Calu3 (cell line): ENCODE measurements at places on chromosomes 16 and 17. TPM values are rescaled to one million over a fixed set of nuclear protein-coding genes. Genes with fewer than 3 reads are reported as not detected.

The SULT1A2 gene
- 1.9 and 2.5 TPM in 2 replicates for total RNA-seq

- peak within 1 kb of the TSS; percentile 46 for H3K27ac ChIP-seq
- peak; percentile 65 for DNase-seq
- H3K27me3 ChIP-seq: no peaks in the 10 kb centered on the region
- H3K4me3 ChIP-seq: peak within 1 kb of the TSS; percentile 82
- peaks cover 31% of the 10 kb centered on the region for H3K36me3 ChIP-seq
- H3K4me1 ChIP-seq: peaks cover 35% of the 10 kb centered on the region
Observed at GRCh38 chr16:10182222-10183053, at the start of gene GRIN2A. Gene GRIN2A (minus strand): TSS chr16:10182428. CDS start chr16:10180411, 2,017 bp downstream.

DNA sequence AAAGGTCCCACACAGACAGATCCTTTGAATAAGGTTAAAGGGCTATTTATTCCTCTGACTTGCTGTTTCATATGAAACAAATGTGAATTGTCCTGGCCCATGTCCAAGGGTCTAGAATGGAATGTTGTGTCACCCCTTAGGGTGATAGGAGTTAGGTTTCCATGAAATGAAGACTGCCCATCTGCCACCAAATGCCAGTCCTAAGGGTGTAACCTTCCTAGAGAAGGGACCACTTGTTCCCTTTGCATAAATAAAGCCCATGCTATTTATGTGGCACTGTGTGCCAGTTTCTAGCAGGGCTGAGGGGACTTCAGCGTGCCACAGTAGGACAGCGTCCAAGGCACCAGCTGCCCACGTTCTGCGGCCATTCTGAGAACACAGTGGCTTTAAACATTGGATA is 171.3 kb downstream of the ABCA8 start:
- H3K4me3 ChIP-seq: no peak overlapping the region
- H3K4me1 ChIP-seq: no peaks in the 10 kb centered on the region
- H3K36me3 ChIP-seq: no peaks in the 10 kb centered on the region
- DNase-seq: no peak

GRCh38 chr17:82424001-82424862 is 5.8 kb upstream of the OGFOD3 start:
- peaks cover 1% of the 10 kb centered on the region for H3K36me3 ChIP-seq
- DNase-seq: peak; percentile 48
- no peak overlapping the region for H3K27ac ChIP-seq

DNA sequence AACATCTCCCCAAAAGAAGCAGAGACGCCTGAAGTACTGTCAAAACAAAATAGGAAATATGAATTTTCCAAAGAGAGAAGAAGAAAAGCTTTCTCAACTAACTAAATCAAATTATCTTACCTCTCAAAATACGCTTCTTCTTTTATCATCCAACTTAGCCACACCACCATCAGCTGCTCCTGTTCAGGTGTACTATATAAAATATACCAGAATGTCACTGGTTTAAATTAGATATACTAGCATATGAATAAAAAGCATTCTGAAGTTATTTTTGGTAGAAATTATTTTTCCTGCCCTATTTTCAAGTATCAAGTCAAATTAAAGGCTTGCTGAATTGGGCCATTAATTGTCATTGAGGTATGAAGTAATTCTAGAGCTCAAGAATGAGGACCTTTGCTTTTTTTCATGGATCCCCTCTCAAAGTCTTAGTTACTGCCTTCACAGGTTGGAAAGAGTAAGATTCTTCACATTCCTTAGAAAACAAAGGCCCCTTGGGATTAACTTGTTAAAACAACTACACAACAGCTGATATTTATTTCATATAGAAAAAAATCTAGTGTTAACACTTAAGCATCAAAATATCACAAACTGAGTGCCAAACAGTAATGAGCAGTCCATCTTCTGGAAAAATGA is 30.1 kb downstream of the INTS2 start:
- H3K27ac ChIP-seq: no peak overlapping the region
- H3K4me3 ChIP-seq: no peak overlapping the region
- H3K4me1 ChIP-seq: no peaks in the 10 kb centered on the region
- no peaks in the 10 kb centered on the region for H3K36me3 ChIP-seq
- no peaks in the 10 kb centered on the region for H3K27me3 ChIP-seq

DNA sequence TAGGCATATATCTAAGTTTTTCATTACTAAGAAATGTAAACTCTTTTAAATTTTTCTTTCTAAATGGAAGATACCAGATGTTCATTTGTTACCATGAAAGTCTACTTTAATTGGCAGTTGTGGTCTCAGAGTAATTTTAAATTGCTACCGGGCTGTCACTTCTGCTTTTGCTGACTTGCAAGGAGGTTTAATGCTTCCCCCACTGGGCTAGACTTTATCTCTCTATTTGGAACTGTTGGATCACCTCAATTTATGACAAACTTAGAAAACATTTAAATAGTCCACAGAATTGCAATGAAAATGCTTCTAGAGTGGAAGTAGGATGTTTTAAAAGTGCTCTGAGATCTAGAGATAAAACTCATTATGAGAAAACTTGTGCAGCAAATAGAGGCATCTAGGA is 479.8 kb upstream of the GOT2 start:
- H3K27ac ChIP-seq: no peak overlapping the region
- no peak for DNase-seq
- H3K36me3 ChIP-seq: no peaks in the 10 kb centered on the region
- no peaks in the 10 kb centered on the region for H3K27me3 ChIP-seq
- no peaks in the 10 kb centered on the region for H3K4me1 ChIP-seq

GRCh38 chr17:55762086-55762858 is 11.4 kb downstream of the PCTP start:
- no peak overlapping the region for H3K27ac ChIP-seq
- peaks cover 9% of the 10 kb centered on the region for H3K4me1 ChIP-seq
- no peak for DNase-seq
- H3K4me3 ChIP-seq: no peak overlapping the region

DNA sequence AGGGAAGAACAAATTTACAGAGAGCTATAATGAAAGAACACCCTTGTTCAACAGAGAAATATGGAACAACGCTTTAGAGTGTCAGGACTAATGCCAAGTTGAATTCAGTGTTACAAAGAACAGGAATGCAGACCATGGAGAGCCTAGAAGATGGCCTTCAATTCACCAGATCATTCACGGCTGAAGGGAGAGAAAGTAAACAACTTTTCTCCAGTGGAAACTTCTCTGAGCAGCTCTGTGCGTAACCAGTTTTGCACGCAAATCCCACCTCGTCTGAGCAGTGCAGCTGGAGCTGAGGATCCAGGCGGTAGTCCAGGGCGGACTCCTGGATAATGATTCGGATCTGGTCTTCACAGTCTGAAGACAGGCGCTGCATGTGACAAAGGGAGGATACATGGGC is 40.5 kb upstream of the CLEC18B start:
- H3K4me1 ChIP-seq: no peaks in the 10 kb centered on the region
- H3K27me3 ChIP-seq: no peaks in the 10 kb centered on the region
- H3K36me3 ChIP-seq: peaks cover 57% of the 10 kb centered on the region
- H3K4me3 ChIP-seq: no peak overlapping the region
- DNase-seq: no peak

The MILR1 gene
- total RNA-seq: 4.9 and 7.6 TPM in 2 replicates

DNA sequence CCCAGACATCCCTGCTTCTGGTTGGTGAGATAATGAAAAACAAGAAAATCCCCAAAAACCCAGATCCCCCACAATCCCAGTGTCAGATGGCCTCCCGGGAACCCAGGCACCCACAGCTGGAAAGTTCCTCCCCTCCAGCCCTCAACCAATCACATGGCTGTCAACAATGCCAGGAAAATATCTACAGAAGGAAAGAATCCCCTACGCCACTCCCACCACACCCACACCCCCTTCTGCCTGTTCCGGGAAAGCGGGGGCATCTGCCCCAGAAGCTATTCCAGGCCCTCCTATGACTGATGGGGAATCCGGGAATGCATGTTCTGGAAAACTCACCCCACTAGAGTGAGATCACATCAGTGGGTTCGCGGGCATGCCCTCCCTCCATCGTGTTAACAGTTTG is 1.8 kb downstream of the TMEM95 start:
- H3K27me3 ChIP-seq: no peaks in the 10 kb centered on the region
- no peak for DNase-seq
- H3K27ac ChIP-seq: no peak overlapping the region
- H3K4me1 ChIP-seq: peaks cover 20% of the 10 kb centered on the region
- no peak overlapping the region for H3K4me3 ChIP-seq

The TP53TG3F gene
- total RNA-seq: not detected in 2 replicates

The NGFR gene
- total RNA-seq: 0.32 and 0.66 TPM in 2 replicates

DNA sequence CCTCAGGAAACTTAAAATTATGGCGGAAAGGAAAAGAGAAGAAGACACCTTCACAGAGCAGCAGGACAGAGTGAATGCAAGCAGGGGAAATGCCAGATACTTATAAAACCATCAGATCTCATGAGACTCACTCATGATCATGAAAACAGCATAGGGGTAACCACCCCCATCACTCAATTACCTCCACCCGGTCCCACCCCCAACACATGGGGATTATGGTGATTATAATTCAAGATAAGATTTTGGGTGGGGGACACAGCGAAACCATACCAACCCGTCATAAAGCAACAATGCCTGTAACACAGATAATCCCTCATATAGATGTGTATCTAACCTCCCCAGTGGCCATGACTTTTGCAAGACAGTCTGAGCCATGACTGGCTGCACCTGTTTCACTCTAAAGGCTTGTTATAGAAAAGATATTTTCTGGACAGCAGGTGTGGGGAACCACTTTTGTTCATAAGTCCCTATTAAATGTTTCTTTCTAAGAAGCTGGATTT is 7.0 kb upstream of the GSDMA start:
- H3K4me3 ChIP-seq: no peak overlapping the region
- H3K27ac ChIP-seq: no peak overlapping the region
- H3K36me3 ChIP-seq: peaks cover 26% of the 10 kb centered on the region
- DNase-seq: no peak
- peaks cover 34% of the 10 kb centered on the region for H3K4me1 ChIP-seq
- peaks cover 26% of the 10 kb centered on the region for H3K27me3 ChIP-seq

- peaks cover 100% of the 10 kb centered on the region for H3K36me3 ChIP-seq
- peak overlapping the region; percentile 0 for H3K27ac ChIP-seq
- H3K27me3 ChIP-seq: no peaks in the 10 kb centered on the region
- no peak overlapping the region for H3K4me3 ChIP-seq
Observed at GRCh38 chr17:39745335-39746144, 7.8 kb downstream of the GRB7 start.

- H3K4me3 ChIP-seq: no peak overlapping the region
- no peak overlapping the region for H3K27ac ChIP-seq
- H3K36me3 ChIP-seq: peaks cover 8% of the 10 kb centered on the region
- H3K27me3 ChIP-seq: no peaks in the 10 kb centered on the region
- DNase-seq: no peak
- no peaks in the 10 kb centered on the region for H3K4me1 ChIP-seq
Observed at GRCh38 chr17:30248786-30249185, 13.3 kb upstream of the SLC6A4 start.

- H3K27me3 ChIP-seq: no peaks in the 10 kb centered on the region
- peaks cover 52% of the 10 kb centered on the region for H3K4me1 ChIP-seq
- peak overlapping the region; percentile 94 for H3K27ac ChIP-seq
Observed at GRCh38 chr17:48909783-48910182, 1.6 kb downstream of the UBE2Z start.

DNA sequence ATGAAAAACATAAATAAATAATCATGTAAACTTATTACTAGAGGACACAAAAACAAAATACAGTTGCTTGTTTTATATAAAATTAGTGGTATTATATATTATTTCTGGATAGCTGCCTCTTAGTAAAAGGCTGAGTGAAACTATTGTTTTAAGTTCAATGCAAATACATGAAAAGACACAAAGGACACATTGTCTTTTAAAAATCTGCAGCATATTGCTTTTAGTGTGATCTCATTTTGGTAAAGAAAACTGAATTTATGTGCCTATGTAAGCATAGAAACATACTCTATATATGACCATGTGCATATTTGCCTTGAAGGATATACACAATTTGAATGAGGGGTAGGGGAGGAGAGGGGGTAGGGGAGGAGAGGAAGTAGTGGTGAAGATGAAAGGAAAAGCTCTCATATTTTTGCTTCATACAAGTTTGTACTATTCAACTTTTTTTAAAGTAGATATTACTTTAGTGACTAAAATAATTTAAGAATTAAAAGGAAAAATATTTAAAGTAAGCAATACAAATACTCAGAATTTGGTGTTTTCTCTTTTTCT is 5.8 kb downstream of the ABCA10 start:
- DNase-seq: no peak
- H3K4me3 ChIP-seq: no peak overlapping the region
- no peaks in the 10 kb centered on the region for H3K36me3 ChIP-seq
- H3K4me1 ChIP-seq: peaks cover 5% of the 10 kb centered on the region
- H3K27me3 ChIP-seq: no peaks in the 10 kb centered on the region
- no peak overlapping the region for H3K27ac ChIP-seq

GRCh38 chr17:57130708-57131461 is 45.8 kb downstream of the AKAP1 start:
- no peaks in the 10 kb centered on the region for H3K4me1 ChIP-seq
- H3K27me3 ChIP-seq: peaks cover 9% of the 10 kb centered on the region
- no peak overlapping the region for H3K27ac ChIP-seq
- peak; percentile 73 for DNase-seq
- H3K4me3 ChIP-seq: no peak overlapping the region

DNA sequence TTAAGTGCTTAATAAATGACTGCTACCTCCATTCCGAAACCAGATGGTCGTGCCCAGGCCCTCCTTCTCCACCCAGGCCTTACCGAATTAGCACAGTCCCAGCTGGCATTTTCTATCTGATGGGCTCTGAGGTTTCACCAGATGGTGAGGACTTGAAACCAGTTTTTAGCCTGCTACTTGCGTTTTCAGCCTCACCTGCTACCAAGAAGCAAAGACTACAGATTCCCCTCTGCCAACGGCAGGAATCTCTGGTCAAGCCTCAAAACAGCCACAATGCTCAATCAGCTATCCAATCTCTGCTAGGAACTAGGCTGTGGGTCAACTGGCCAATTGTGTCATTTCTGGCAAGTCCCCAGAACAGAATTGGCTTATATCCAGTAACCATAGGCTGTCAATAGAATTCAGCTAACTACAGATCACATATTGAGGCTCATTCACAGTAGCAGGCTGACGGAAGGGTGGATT is 11.7 kb downstream of the PECAM1 start:
- peaks cover 9% of the 10 kb centered on the region for H3K4me1 ChIP-seq
- no peak overlapping the region for H3K4me3 ChIP-seq
- no peak for DNase-seq
- H3K27me3 ChIP-seq: no peaks in the 10 kb centered on the region
- no peak overlapping the region for H3K27ac ChIP-seq
- no peaks in the 10 kb centered on the region for H3K36me3 ChIP-seq

GRCh38 chr17:6327007-6327406 is 107.9 kb downstream of the AIPL1 start:
- no peak overlapping the region for H3K27ac ChIP-seq
- no peak for DNase-seq
- H3K4me3 ChIP-seq: no peak overlapping the region
- H3K27me3 ChIP-seq: peaks cover 96% of the 10 kb centered on the region

GRCh38 chr17:73335591-73336407 is 24.0 kb upstream of the CDC42EP4 start:
- H3K27ac ChIP-seq: no peak overlapping the region
- no peak overlapping the region for H3K4me3 ChIP-seq
- no peak for DNase-seq
- peaks cover 18% of the 10 kb centered on the region for H3K4me1 ChIP-seq

DNA sequence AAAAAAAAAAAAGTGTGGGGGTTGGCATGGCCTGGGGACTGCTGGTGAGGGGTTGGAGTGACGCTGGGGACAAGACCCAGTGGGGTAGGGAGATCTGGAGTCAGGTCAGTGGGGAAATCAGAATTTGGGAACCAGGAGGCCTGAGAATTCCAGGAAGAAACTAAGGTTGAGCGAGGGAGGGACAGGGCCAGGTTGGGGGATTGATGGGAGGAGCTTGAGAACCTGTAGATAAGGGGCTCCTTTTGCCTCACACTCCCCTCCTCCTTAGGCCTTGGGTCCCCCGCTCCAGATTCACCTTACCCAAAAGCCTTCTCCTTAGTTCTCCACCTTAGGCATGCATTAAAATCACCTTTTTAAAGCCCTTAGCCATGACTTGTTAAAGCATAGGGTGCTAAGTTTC is 8.3 kb upstream of the PYDC1 start:
- H3K27ac ChIP-seq: no peak overlapping the region
- H3K36me3 ChIP-seq: no peaks in the 10 kb centered on the region
- H3K4me3 ChIP-seq: no peak overlapping the region
- no peaks in the 10 kb centered on the region for H3K4me1 ChIP-seq
- H3K27me3 ChIP-seq: peaks cover 22% of the 10 kb centered on the region
- no peak for DNase-seq

The CD300C gene
- total RNA-seq: not detected in 2 replicates
